ENCODE measurements at places on chromosomes 4 and X. TPM values are rescaled to one million over a fixed set of nuclear protein-coding genes. Genes with fewer than 3 reads are reported as not detected.

GRCh38 chr4:123506011-123506695, 109.6 kb downstream of the SPRY1 start:
- peak overlapping the region; percentile 99 for H3K27ac ChIP-seq
- H3K36me3 ChIP-seq: peaks cover 28% of the 10 kb centered on the region
- peaks cover 61% of the 10 kb centered on the region for H3K4me1 ChIP-seq
- H3K4me3 ChIP-seq: peak overlapping the region; percentile 70

GNL3L gene
- total RNA-seq: 59.1 TPM

- no peak overlapping the region for H3K27ac ChIP-seq
- no peak for DNase-seq
- no peaks in the 10 kb centered on the region for H3K4me1 ChIP-seq
- H3K27me3 ChIP-seq: no peaks in the 10 kb centered on the region
- H3K36me3 ChIP-seq: no peaks in the 10 kb centered on the region
Measured at GRCh38 chr4:54946741-54947140, 178.7 kb downstream of the KDR start.

GRCh38 chr4:1994938-1995337, 13.8 kb downstream of the NELFA start:
- no peak overlapping the region for H3K4me3 ChIP-seq
- no peak overlapping the region for H3K27ac ChIP-seq
- no peaks in the 10 kb centered on the region for H3K27me3 ChIP-seq
- H3K36me3 ChIP-seq: peaks cover 25% of the 10 kb centered on the region

RS1 gene
- not detected for total RNA-seq

DNA sequence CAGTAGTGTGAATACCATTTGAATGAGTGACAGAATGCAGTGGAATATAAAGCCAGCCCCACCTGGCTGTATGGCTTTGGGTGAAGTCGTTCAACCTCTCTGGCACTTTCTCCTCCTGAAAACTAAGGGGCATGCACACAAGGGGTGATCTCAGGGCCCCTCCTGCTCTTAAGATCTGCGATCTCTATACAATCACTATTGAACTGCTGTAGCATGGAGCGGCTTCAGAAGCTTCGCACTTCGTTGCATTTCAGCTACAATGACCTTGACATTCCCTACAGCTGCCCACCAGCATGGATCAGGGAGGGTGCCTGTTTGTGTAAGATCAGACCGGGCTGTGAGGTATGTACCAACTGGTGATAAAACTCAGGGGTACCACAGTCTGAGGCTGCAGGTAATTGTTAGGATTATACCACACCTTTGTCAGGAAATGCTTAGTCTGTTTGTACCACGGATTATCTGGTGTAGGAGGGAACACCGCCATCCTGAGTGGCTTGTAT, 85.2 kb downstream of the AASDH start:
- no peak overlapping the region for H3K27ac ChIP-seq
- no peaks in the 10 kb centered on the region for H3K27me3 ChIP-seq
- peaks cover 15% of the 10 kb centered on the region for H3K4me1 ChIP-seq

GRCh38 chr4:153448003-153448731, 18.0 kb upstream of the TMEM131L start:
- H3K4me3 ChIP-seq: no peak overlapping the region
- H3K27me3 ChIP-seq: peaks cover 3% of the 10 kb centered on the region
- peaks cover 23% of the 10 kb centered on the region for H3K4me1 ChIP-seq
- no peak for DNase-seq

GRCh38 chrX:14584548-14584947, 55.2 kb downstream of the GLRA2 start:
- no peak overlapping the region for H3K27ac ChIP-seq
- DNase-seq: no peak
- no peaks in the 10 kb centered on the region for H3K27me3 ChIP-seq
- H3K4me1 ChIP-seq: no peaks in the 10 kb centered on the region
- no peaks in the 10 kb centered on the region for H3K36me3 ChIP-seq
- H3K4me3 ChIP-seq: no peak overlapping the region

GRCh38 chrX:12278151-12278550, 139.9 kb downstream of the FRMPD4 start:
- H3K4me1 ChIP-seq: peaks cover 4% of the 10 kb centered on the region
- no peak overlapping the region for H3K4me3 ChIP-seq
- H3K27ac ChIP-seq: no peak overlapping the region

IL2 gene
- 0.64 TPM for total RNA-seq

DNA sequence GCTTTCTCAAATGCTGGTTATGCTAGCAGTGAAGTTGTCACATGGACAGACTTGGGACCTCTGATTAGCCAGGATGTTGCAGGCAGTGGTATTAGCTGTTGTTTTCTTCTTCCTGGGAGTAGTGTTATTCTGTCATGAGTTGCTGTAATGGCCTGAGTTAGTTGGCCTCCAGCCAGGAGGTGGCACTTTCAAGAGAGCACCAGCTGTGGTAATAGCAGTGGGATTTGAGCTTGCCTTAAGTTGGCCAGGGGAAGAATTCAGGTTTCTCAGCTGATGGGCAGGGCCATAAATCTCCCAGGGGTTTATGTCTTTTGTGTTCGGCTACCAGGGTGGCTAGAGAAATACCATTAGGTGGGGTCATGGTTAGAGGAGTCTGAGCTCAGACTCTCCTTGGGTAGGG, 132.6 kb downstream of the GLUD2 start:
- H3K4me3 ChIP-seq: no peak overlapping the region
- peaks cover 2% of the 10 kb centered on the region for H3K36me3 ChIP-seq
- no peaks in the 10 kb centered on the region for H3K27me3 ChIP-seq

DNA sequence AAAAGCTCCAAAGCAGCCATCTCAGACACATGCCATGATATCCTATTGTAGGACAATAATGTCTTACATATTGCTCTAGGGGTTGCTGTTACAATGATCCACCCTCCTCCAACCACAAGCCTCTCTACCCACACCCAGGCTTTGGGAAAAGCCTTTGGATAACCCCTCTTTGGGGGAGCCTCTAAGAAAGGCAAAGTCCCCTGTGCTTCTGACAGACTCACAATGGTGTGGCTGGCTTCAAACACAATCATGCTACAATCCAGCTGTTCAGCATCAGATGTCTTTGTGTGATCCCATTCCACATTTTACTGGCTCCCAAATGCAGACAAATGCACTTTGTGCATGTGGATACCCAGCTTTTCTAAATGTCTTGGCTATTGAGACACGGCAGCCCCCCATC, 65.9 kb upstream of the CAPN6 start:
- peaks cover 20% of the 10 kb centered on the region for H3K27me3 ChIP-seq
- no peak overlapping the region for H3K27ac ChIP-seq
- H3K36me3 ChIP-seq: no peaks in the 10 kb centered on the region

DNA sequence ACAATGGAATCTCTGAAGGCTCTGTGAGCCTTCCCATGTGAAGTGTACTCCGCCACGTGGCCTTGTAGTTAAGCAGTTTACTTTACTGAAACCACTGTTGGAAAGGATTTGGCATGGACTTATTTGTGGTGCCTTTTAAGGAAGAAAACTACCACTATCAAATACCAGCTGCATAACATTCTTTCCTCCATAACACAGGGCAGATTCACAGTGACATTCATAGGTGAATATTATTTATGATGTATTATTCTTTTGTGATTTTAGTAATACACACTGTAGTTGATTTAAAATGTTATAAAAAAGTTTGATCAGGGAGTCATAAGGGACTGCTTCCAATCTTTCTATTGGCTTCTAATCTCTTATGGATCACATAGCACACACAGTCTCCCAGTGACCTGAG, 192.5 kb upstream of the AGTR2 start:
- H3K36me3 ChIP-seq: no peaks in the 10 kb centered on the region
- H3K27me3 ChIP-seq: peaks cover 4% of the 10 kb centered on the region
- no peak overlapping the region for H3K27ac ChIP-seq

All from WTC11 (cell line).